Effector CD4-positive, alpha-beta T cell (primary cell): ENCODE measurements at places on chromosomes 11 and 22.

GRCh38 chr11:28536504-28537267 lies 428.5 kb downstream of the METTL15 start:
- DNase-seq, result no peak

GRCh38 chr11:73085189-73085875 lies 56.8 kb downstream of the FCHSD2 start:
- DNase-seq, result no peak

DNA sequence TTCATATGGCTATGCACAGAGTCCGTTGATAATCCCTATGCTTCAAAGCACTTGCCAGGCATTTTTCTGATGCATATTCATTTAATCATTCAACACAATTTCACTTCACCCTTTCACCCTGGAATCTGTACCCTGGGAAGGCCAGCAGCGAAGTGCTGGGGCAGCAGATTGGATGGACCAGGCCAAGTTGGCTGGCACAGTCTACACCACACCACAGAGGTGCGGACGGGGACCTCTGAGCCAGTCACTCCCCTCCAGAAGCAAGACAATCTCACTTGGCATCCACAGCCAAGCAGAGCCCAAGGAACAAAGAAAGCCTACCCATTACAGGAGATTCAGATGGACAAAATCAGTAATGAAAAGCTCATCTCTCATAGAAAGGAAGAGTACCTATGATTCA lies 130.2 kb downstream of the GALNT18 start:
- DNase-seq, result no peak

- no peak for DNase-seq
Measured at GRCh38 chr11:87444993-87445392, 407.3 kb downstream of the TMEM135 start.

DNA sequence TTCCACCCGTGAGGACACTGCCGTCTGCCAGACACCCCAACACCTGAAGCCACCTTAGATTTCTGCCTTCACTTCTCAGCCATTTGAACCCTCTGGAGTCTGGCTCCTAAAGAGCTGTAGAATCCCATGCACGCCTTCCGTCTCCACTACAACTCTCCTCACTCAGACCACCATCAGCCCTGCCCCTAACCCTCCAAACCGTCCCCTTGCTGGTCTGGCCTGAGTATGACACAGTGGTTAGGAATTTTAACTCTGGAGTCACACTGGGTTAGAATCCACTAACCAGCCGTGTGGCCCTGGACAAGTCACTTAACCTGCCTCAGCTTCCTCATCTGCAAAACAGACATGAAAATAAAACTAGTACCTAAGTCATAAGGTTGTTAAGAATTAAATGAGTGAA lies 3.0 kb downstream of the CNIH2 start:
- no peak for DNase-seq

GRCh38 chr11:14609902-14610301 lies 33.7 kb upstream of the PDE3B start:
- DNase-seq, result no peak

- DNase-seq, result no peak
Measured at GRCh38 chr11:41309716-41310115, 149.7 kb downstream of the LRRC4C start.

GRCh38 chr11:62104816-62105653 lies 18.8 kb upstream of the INCENP start:
- no peak for DNase-seq

- no peak for DNase-seq
Measured at GRCh38 chr22:29442976-29443375, 4.6 kb downstream of the RFPL1 start.

DNA sequence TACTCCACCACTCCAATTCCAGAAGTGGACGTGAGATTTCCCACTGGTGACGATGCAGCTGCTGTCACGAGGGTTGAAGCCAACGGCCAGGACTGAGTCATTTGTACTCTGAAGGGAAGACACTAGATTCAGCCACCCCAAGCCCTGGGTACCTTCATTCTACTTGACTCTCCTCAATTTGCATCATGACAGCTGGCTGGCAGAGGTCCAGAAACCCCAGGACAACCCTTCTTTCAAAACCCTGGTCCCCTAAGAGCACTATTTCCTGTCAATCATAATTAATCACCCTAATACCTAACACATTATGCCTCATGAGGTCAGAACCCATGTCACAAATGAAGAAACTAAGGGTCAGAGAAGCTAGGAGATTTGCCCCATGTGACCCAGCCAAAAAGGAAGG lies 4.9 kb downstream of the EML3 start:
- no peak for DNase-seq

- DNase-seq, result no peak
Measured at GRCh38 chr11:127965939-127966668, 621.3 kb downstream of the ETS1 start.

GRCh38 chr22:43829904-43830851 lies 18.1 kb upstream of the EFCAB6 start:
- DNase-seq, result no peak

GRCh38 chr22:37432708-37433054 lies 5.4 kb upstream of the ELFN2 start:
- no peak for DNase-seq

GRCh38 chr11:69799582-69799981 lies 19.6 kb downstream of the FGF3 start:
- no peak for DNase-seq

DNA sequence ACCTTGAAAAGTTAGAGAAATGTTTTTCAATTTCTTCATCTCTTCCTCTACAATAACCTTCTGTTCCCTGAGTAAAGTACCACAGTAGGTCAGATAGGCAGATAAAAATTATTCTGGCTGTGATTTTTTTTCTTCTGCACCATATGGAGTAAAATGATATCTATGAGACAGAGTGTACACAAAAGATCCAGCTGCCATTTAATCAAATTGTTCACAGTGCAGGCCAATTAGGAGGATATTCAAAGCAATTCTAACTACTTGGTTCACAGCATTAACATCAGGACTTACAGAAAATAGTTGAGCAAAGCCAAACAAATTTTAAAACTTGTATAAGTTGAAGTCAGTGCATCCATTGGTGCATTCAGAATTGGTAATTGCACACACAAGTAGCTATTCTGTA lies 147.9 kb upstream of the LUZP2 start:
- DNase-seq, result no peak

GRCh38 chr11:114438303-114438702 lies 964 bp upstream of the REXO2 start:
- no peak for DNase-seq

GRCh38 chr22:35918456-35918855 lies 110.2 kb downstream of the RBFOX2 start:
- no peak for DNase-seq

DNA sequence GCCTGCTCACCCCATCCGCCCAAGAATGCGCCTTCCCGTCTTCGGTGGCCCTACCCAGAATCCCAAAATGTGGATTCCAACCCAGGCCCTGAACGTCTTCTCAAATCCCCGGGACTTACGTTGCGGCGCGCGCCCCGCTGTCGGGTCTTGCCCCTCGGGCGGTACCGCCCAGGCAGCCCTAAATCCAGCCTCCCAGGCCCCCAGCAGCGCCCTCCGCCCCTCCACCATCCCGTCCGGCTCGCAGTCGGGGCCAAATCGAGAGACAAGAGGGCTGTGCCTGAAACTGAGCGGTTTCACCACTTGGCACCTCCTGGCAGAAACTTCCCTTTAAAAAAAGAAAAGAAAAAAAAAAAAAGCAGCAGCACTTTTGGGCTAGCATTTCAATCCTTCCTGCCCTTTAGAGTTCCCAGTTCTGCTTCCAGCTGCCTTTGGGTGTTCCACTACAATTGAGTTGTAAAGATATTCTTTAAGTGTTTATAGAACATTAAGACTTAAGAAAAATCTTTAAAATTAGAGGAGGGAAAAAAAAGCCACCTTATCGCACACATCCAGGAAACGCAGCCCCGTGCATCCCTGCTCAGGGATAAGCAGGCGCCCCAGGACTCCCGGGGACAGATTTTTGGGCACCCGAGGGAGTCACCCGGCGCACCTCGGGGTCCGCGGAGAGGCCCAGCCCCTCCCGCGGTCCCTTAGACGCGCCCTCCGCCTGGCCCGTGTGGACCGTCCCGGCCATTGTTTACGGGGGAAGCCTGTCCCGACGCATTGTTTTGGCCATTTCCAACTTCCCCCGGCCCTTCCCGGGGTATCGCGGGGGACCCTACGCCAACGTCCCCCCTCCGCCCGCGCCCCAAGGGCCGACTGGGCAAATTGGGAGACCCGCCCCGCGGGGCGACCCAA lies 57.6 kb downstream of the KCNJ4 start:
- DNase-seq, result no peak

- DNase-seq, result no peak
Measured at GRCh38 chr22:30731658-30732057, 37.0 kb downstream of the OSBP2 start.

DNA sequence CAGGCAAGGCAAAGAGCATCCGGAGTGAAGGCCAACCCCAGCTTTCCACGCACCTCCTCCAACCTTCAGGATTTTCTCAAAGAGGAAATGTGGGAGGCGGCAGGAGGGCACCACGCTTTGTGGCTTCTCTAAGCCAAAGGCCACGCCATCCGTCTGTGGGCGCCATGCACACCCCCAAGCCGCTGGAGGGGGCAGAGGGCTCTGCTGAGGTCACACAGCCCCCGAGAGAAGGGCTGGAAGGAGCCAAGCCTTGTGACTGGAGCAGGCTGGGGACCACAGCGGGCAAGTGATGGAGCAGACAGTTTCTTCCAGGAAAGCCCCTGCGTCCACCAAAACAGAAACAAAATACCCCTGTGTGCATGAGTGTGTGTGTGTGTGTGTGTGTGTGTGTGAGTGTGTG lies 527.4 kb downstream of the BRD1 start:
- no peak for DNase-seq

GRCh38 chr11:122742301-122743018 lies 86.9 kb downstream of the UBASH3B start:
- no peak for DNase-seq
